Activated CD4-positive, alpha-beta T cell treated with anti-CD3 and anti-CD28 coated beads, Interleukin-2, amount 50 U/mL, for 48 hours (primary cell): ENCODE measurements at places on chromosomes 4 and X.

- DNase-seq = no peak
These were observed 59.1 kb upstream of the MAGEA10 start for GRCh38 chrX:152197465-152197864.

DNA sequence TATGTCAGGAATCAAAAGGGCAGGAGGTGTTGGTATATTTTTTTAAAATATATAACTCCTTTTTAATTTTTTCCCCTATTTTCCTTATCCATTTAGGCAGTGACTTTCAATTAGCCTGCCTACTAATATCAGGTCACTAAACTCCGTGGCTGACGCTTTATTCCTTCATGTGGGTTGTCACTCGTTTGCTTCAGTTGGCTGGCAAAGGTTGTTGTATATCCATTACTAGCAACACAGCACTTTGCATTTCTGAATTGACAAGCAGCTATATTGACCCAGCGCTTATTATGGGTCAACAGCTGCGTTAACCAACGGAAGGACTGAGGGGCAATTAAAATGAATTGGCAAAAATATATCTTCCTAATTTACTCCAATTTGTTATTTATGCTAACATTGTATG, 87.7 kb downstream of the ARX start:
- DNase-seq = no peak

GRCh38 chrX:68895341-68895755, 66.5 kb downstream of the EFNB1 start:
- no peak for DNase-seq

DNA sequence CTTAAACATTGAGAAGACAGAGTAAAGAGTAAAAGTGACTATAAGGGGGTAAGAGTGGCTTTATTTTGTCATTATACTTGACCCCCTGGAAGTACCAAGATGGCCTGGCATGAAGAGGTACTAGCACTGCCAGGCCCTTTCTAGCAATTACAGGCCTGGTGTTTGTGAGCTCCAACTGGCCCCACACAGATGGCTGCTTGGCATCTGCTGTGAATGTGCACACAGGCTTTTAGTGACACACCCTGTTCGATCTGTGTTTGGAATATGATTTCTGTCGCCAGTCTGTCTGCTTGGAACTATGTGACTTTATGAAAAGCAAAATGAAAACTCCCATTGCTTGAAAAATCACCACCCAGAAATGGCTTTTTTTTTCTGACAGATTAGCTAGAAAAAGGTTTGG, 123.3 kb downstream of the CLCN4 start:
- DNase-seq = no peak

- DNase-seq = no peak
These were observed 250.0 kb upstream of the NDST3 start for GRCh38 chr4:117784266-117784665.

DNA sequence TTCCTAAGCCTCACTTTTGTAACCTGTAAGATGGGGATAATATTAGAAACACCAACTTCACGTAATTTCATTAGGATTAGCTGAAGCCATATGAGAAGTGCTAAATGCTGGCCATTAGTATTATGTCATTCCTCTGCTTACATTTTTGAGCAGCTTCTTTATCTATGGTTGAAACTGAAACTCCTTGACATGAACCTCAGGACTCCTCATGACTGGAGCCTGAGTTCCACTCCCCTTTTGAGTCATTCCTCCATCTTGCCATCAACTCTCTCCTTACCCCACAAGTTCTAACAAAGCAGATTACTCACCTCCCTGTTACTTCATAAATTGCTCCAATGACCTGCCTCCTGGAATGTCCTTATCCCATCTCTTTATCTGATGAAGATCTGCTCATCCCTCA, 123.2 kb upstream of the KCNIP4 start:
- DNase-seq = no peak

- DNase-seq = no peak
These were observed 66.3 kb upstream of the TRIM2 start for GRCh38 chr4:153137677-153138630.

DNA sequence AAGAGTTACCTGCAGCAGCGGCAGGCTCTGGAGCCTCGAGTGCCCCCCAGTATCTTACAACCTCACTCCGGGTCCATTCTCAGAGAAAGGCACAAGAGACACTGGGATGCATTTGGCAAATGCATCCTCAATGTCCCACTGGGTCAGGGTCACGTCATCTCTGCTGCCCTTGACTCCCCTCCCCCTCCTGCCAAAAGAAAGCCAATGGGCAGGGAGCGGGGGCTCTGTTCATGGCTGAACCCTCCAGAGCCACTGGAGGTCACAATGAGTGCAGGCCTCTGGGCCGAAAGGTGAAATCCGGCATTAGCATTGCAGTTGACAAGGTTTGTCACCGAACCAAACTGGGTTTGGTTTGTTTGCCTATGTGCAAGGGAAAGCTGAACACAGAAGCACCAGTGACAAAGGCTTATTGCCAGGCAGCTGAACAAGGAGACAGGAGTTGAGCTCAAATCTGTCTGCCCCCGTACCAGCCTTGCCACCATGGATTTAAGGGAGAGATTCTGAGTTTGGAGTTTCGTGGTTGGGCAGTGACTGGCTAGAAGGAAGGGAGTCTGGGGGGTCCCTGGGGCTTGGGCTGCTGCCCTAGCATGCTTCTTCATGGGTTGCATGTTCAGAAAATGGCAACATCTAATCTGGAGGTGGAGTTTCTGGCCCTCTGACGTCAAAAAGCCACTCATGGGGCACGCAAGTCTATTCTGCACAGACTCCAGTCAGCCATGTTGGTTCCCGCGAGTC, 64.3 kb downstream of the HTRA3 start:
- DNase-seq = no peak
